LHCN-M2 (cell line): ENCODE measurements at places on chromosomes 1 and 21. TPM values are rescaled to one million over a fixed set of nuclear protein-coding genes. Genes with fewer than 3 reads are reported as not detected.

- peak; percentile 10 for DNase-seq
Measured at GRCh38 chr1:157001304-157001703, 44.2 kb downstream of the ARHGEF11 start.

GRCh38 chr21:35314857-35315582 lies 265.9 kb upstream of the RUNX1 start:
- DNase-seq, result no peak

- no peak for DNase-seq
Measured at GRCh38 chr1:159845751-159846629, 16.5 kb downstream of the VSIG8 start.

Gene BRDT
- not detected in 2 replicates for total RNA-seq

Gene ERICH3
- total RNA-seq, result not detected in 2 replicates

- DNase-seq, result no peak
Measured at GRCh38 chr1:185735701-185736064, 1.5 kb downstream of the HMCN1 start.

DNA sequence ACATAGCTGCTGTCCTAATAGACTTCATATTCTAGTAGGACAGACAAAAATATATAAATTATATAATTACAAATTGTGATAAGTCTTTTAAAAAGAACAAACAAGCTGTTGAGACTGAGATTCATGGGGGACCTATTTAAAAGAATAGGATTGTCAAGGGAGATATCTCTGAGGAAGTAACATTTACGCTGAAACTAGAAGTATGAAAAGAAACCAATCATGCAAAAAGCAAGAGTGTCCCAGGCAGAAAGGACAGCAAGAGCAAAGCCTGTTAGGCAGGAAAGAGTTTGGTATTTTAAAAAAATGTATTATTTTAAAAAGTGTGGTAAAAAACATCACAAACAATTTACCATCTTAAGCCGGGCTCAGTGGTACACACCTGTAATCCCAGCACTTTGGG lies 9.1 kb upstream of the METTL13 start:
- DNase-seq, result no peak

Gene AJAP1
- not detected in 2 replicates for total RNA-seq

GRCh38 chr1:210786546-210786945 lies 347.4 kb downstream of the KCNH1 start:
- DNase-seq, result no peak

Gene OR2L2
- total RNA-seq, result not detected in 2 replicates

DNA sequence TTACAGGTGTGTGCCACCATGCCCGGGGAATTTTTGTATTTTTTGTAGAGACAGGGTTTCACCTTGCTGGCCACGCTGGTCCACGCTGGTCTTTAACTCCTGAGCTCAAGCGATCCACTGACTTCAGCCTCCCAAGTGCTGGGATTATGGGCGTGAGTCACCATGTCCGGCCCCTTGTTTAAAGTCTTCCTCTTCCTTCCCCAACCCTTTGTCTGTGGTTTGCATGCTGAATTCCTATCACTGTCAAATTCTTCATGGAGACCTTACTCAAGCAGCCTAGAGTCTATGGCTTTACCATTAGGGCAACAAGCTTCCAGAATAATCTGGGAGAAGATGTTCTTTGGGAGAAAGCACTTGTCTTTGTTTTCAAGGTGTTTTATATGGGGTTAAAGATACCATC lies 34.7 kb downstream of the B3GALT5 start:
- peak; percentile 87 for DNase-seq

Gene PLA2G2F
- total RNA-seq, result not detected in 2 replicates

DNA sequence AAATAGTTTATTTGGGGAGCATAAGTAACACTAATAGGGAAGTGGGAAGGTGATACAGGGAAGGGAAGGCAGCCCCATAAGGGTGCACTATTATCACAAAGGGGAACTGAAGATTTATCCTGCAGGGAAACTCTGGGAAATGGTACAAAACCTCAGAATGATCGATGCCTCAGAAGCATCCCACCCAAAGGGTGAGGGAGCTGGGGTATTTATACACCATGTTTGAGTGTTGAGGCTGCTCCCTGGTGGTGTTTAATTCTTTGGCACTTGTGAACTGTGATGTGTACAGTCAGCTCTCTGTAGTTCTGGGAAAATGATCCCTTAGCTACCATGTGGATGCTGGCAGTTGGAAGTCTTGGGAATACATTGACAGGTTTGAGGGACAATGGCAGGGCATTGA lies 5.1 kb upstream of the TRIM62 start:
- DNase-seq, result no peak

Gene SYTL1
- 0.63 TPM in 1 of 2 replicates, not detected in the other for total RNA-seq

DNA sequence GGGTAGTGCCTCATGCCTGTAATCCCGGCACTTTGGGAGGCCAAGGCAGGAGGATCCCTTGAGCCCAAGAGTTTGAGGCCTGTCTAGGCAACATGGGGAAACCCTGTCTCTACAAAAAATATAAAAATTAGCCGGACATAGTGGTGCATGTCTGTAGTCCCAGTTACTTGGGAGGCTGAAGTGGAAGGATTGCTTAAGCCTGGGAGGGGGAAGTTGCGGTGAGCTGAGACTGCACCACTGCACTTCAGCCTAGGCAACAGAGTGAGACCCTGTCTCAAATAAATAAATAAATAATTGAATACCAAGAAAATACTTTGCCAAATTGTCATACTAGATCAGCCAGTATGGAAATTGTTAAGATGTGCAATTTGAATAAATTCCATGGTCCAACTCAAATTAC lies 5.9 kb upstream of the RBBP5 start:
- DNase-seq, result no peak

GRCh38 chr1:53190210-53190611 lies 6.4 kb upstream of the CPT2 start:
- no peak for DNase-seq

Gene SLC25A24
- 71.5 and 76.9 TPM in 2 replicates for total RNA-seq

DNA sequence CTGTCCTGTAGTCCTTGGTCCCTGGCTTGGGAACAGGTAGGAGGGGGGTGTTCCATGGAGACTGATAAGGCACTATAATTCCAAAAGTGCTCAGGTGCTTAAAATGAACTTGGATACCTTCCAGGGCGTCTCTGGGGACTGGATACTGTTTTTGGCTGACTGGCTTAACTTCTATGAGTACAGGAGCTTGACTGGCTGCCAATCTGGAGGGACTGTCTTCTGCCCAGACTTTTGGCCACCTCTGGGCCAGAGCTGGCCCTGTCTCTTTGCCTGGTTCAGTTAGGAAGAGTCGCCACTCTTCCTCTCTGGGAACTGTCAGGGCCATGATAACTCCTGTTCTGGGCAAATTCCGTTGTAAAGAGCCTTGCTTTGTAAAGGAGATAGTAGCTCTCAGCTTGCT lies 407.0 kb downstream of the TGFB2 start:
- no peak for DNase-seq

DNA sequence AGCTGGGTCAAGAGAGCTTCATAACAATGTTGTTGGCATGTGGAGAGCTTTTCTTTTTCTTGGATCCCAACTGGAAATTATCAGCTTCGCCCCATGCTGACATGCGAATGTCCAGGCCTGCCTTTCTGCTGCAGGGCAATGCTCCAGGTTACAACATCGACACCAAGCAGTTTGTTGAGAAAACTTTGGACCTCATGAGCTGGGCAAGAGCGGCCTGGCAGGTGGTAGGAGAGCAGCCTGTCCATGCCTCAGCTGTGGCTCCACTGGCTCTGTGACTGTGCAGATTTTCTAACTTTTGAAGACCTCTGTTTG lies 41.4 kb downstream of the MTARC1 start:
- no peak for DNase-seq

GRCh38 chr1:229075217-229075616 lies 195.7 kb upstream of the RAB4A start:
- DNase-seq, result no peak

DNA sequence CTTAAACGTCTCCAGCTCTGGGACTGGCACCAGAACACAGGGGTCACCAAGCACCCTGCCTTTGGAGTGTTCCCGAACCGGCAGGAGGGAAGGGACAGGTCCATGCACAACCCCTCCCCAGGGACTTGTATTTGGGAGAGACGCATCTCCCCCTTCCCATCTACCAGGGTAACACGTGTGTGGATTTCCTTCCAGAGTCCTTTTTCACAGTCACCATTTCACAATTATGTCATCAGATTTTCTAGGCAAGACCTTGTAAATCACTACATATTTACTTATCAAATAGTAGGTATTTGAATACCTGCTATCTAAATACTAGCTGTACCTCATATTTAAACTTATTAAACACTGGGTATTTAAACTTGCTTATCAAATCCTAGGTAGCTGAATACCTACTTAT lies 57.4 kb upstream of the AJAP1 start:
- no peak for DNase-seq

DNA sequence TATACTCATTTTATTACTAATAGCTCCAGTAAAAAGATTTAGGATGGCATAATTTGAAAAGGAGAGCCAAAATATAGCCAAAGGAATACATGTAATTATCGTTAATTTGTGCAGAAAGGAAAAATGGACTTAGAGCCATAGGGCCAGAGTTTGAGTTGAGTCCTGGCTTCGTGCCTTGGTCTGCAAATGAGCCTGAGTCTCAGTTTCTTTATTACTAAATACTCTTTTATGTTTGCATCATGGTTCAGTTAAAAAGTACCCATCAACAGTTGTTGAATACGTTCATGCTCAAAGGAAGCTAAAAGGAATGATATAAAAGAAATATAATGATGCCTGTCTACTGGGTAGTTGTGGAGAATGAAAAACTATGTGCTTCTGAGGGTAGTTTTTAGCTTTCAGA lies 155.7 kb upstream of the FAM78B start:
- no peak for DNase-seq

- DNase-seq, result no peak
Measured at GRCh38 chr1:67676287-67676686, 8.7 kb upstream of the GADD45A start.

GRCh38 chr1:15848143-15848928 lies 829 bp downstream of the SPEN start:
- DNase-seq, result peak; percentile 27

Gene TNFRSF4
- total RNA-seq, result 0.17 and 0.32 TPM in 2 replicates

DNA sequence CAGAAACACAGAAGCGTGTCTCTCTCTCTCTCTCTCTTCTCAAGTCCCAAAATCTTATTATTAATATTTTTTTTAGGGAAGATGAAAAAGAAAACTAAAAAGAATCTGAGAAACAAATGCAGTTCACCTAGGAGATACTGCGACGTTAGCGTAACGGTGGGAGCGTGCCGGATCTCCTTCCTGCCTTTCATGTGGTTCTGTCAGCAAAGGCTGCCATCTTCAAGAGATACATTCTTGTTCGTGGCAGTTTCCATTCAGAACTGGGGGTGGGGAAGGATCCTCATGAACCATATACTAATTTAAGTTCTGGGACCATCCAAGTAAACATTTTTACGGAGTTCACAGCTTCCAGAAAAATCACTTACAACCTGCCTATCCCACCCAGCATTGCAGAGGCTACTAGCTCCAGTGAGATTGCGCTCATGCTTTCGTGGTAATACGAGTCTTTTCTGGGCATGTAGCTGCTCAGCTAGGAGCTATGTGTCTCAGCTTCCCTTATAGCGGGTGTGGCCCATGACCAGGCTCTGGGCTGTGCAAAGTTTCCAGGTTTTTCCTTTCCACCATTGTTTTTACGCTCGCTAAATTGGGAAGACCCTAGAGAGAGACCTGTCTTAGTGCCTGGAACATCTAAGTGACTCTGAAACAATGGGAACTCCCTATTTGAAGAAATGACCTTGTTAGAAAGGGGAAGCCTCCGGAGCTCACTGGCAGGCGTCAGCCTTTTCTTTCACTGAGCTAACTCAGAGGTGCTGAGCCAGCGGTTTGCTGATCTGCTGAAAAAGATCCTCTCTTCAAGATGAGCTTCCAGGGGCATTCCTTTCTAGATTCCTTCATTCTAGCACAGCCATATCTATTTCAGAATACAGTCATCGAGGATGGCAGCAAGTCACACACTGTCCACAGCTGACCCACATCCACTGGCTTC lies 17.3 kb downstream of the SLAMF1 start:
- no peak for DNase-seq

- no peak for DNase-seq
Measured at GRCh38 chr1:99122039-99122438, 117.4 kb upstream of the PLPPR5 start.

DNA sequence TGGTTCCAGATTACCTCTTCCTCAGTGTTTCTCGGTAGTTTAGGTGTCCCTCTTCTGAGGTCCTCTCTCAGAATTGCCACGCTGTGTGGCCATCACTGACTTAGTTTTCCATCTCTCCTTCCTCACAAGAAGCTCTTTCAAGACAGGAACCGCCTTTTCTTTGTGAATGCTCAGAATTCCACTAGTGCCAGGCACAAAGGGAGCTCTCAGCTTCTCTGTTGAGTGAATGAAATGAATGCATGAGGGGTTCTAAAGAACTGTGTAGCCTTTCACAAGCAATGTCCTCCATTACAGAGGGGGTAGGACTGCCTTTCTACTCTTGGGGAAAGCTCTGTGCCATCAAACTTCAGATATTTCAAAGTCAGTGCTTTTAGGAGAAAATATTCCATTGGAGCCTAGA lies 546.8 kb downstream of the RWDD3 start:
- no peak for DNase-seq

Gene SHE
- total RNA-seq, result not detected in 2 replicates

GRCh38 chr1:243667133-243667532 lies 182.9 kb downstream of the AKT3 start:
- no peak for DNase-seq

- no peak for DNase-seq
Measured at GRCh38 chr1:27886353-27886679, 14.0 kb downstream of the THEMIS2 start.

Gene KDF1
- total RNA-seq, result not detected in 2 replicates

GRCh38 chr1:89129911-89130310 lies 4.0 kb upstream of the GBP2 start:
- DNase-seq, result no peak

Gene PDC
- total RNA-seq, result not detected in 2 replicates

GRCh38 chr1:32342704-32343103 lies 6.7 kb upstream of the MARCKSL1 start:
- DNase-seq, result no peak

Gene FAAH
- not detected in 2 replicates for total RNA-seq

Gene CYP4B1
- not detected in 2 replicates for total RNA-seq

DNA sequence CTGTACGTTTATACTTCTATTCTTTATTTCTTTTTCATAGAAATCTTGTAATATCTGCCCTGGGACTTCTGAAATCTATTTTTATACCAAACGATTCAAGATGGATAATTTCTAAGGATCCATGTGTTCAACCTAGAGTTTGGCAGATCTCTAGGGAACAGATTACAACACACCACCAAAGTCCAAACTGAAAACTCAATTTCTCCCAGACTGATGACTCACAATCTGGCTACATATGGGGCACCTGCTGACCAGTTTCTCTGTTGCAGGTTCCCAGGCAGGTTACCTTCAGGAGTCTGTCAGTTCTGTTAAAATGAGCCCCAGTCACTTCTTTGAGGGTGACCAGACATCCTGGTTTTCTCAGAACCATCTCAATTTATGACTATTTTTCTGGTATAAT lies 439.4 kb downstream of the GPATCH2 start:
- DNase-seq, result peak; percentile 11

Gene TNFRSF18
- not detected in 2 replicates for total RNA-seq

Gene LRRC38
- not detected in 2 replicates for total RNA-seq

Gene ARHGEF19
- total RNA-seq, result 1.9 TPM in 2 replicates

DNA sequence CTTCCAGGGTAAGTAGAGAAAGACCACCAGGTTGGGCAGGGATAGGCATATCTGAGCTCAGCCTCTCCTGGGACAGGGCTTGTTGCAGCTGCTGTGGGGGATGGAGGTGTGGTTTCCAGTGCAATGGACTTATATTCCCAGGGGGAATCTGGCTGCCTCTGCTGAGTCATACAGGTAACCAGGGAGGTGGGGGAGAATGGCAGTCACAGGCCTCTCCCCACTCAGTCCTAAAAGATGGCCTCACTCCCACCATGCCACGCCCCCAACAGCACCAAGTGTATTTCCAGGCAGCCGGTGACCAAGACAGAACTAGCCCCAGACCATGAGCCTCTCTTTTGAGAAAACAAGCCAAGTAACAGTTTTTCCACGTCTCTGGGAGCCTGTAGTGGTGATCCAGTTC lies 1240.7 kb downstream of the BRINP3 start:
- no peak for DNase-seq

- DNase-seq, result no peak
Measured at GRCh38 chr1:172530000-172530399, 3.0 kb upstream of the SUCO start.
